Dorsolateral prefrontal cortex (tissue), 122 donors: ENCODE measurements at places on chromosomes 11 and 22.

- no peak for DNase-seq
These were observed 100.3 kb upstream of the PITPNB start for GRCh38 chr22:28019360-28019759.

DNA sequence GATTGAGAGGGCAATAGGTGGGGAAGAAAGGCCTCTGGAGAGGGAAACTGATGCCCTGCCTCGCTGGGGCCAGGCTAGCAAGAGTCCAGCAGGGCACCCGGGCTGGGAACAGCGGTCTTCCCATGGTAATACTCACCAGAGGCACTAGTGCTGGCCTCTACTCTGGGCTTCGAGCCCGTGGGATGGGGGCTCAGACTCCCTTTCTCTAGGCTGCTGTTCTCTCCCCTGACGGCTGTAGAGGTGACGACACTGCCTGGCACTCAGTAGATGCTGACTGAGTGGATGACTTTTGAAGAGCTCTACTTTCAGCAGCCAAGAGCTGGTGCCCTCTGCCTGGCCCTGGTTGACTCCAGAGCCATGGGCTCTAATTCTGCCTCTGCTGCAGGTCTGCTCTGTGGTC is 818 bp upstream of the C1QTNF4 start:
- no peak for DNase-seq

- DNase-seq = no peak
These were observed 87.8 kb upstream of the NNMT start for GRCh38 chr11:114208377-114208776.

DNA sequence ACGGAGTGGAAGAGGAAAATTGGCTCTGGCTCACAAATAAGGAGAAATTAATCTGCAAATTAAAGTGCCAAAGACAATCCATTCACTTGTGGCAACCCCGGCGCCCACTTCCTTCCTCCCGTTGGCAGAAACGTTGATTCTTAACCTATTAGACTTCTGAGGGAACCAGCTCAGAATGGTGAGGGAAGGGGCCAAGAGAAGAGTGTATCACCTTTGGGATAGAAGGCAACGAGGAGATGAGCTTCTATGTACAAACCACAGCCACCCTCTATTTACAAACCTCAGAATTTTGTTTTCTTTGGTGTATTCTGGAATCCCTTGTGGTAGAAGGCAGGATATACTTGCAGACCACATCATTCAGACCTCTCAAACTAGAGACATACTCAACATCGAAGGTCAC is 1.1 kb downstream of the MB start:
- no peak for DNase-seq

DNA sequence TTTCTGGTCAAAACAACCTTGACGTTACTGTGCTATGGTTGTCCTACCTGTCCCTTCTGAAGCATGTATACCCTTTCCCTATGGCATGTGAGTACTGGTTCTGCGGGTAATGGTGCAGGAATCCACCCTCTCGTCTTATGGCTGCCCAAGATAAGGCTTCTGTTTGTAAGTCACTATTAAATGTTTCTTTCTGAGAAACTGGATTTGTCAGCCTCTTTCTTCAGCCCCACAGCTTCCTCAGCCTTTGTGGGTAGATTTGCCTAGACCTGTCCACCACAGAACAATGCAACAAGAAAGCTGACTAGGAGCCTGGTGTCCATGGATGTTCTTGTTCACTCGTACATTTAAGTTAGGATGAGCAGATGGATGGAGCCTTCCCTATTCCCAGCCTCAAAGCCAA is 14.4 kb downstream of the MMP7 start:
- DNase-seq = no peak

GRCh38 chr22:49306632-49307480 is 520.8 kb downstream of the BRD1 start:
- peak; percentile 4 for DNase-seq

GRCh38 chr11:3378426-3379423 is at the start of gene ZNF195:
Gene ZNF195, minus strand, starts transcription at chr11:3379146. Its CDS starts 106 bp downstream, at chr11:3379040.
- peak; percentile 97 for DNase-seq

- DNase-seq = no peak
These were observed 10.4 kb downstream of the IL18BP start for GRCh38 chr11:72009156-72009555.

DNA sequence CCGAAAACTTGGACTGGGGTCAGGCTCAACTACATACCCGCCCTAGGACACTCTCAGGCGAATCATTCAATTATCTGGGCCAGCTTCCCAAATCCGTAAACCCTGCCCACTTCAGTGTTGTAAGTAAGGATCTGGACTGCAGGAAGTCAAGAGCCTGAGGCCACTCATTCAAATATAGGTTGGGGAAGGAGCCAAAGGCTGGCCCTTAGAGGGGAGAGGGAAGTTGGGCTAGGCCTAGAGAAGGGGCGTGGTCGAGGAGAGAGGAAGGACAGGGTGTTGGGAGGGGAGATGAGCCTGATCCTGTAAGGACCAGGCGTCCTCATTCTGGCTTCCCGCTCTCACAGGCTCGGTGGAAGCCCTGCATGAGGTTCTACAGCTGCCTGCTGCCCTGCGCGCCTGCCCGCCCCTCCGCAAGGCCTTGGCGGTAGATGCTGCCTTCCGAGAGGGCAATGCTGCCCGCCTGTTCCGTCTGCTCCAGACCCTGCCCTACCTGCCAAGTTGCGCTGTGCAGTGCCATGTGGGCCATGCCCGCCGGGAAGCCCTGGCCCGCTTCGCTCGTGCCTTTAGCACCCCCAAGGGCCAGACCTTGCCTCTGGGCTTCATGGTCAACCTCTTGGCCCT is 3.0 kb downstream of the SAC3D1 start:
- DNase-seq = no peak

- peak; percentile 50 for DNase-seq
These were observed 32.7 kb upstream of the TXNRD2 start for GRCh38 chr22:19974268-19974861.

- DNase-seq = no peak
These were observed 141.3 kb downstream of the GRIK4 start for GRCh38 chr11:120652705-120653335.

- no peak for DNase-seq
These were observed 2.1 kb upstream of the DGKZ start for GRCh38 chr11:46345131-46345597.

GRCh38 chr22:46861468-46862367 is 99.3 kb downstream of the TBC1D22A start:
- DNase-seq = no peak

DNA sequence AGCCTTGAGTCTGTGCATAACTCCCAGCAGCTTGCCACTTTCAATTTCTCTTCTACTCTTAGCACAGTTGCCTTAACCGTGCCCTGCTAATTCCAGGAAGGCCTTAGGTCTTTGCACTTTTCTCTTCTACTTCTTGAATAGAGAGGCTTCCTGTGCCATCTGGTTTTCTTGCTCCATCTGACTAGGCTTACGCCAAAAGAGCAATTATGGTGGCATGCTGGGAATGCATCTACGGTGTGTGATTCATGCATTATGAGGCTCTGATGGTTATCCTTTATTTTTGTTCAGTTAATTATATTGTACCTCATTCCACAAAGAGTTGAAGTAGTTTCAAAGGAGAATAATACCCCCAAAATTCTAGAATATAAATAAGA is 29.4 kb downstream of the SIK2 start:
- no peak for DNase-seq

DNA sequence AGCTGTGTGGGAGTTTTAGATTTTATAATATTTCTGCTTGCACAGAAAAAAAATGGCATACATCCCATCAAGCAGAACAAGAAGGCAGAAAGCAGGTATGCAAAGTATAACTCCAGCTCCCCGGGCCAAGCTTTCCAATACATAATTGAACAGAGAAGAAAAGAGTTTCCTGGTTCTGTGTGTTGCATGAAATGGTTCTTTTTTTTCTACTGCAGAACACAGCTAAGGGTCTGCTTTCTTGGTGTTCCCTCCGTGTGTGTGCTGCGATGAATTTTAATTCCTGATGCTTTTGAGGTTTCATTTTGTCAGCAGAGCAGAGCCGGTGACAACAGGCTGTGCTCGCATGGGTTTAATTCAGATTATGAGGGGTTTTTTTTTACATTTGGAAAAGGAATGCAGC is 70.7 kb upstream of the TTC12 start:
- no peak for DNase-seq

GRCh38 chr11:95426823-95427462 is 195.9 kb upstream of the SESN3 start:
- DNase-seq = no peak

GRCh38 chr11:14455648-14456430 is 43.8 kb downstream of the COPB1 start:
- no peak for DNase-seq

DNA sequence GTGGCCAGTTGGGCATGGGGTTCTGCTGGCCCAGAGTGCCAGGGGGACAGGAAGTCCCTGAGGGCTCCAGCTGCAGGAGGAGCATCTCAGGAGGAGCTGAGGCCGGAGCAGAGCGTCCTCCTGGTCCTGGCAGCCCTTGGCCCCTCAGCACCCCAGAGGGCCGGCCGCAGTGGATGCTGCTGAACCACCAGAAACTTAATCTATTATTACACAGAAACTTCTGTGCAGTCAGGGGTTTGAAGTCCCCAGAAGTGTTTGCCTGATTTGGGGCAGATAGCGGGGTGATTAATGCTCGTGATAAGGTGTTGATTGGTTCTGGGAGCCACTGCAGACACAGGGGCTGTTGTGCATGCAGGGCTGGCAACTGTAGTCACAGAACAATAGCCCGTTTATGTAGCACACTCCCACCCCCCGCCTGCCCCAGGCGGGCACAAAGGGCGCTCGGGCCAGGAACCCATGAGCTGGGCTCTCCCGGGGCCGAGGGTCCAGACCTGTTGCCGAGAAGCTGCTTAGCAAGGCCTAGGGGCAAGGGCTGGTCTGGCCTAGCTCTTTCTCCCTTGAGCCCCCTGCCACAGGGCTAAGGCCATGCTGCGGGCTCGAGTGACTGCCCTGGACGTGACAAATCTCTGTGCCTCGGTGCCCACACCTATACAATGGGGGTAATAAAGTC is 29.0 kb upstream of the KCNQ1OT1 start:
- peak; percentile 88 for DNase-seq

DNA sequence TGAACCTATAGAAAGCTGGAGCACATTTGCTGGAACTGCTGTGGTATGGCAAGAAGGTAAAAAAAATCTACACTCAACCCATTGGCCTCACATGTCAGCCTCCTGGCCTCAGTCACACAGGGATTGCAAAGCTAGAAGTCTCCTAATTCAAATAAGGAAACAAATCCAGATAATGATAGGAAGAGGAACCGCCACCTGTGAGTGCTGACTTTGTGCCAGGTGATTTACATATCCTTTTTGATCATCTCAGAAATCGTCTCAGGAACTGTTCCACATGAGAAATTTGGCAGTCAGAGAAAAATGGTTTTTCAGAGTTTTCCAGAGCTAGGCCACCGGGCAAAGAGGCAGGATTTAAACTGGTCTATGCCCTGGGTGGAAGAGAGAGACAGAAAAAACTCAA is 986 bp downstream of the NLRP10 start:
- DNase-seq = no peak

- no peak for DNase-seq
These were observed 125.0 kb downstream of the RASSF10 start for GRCh38 chr11:13134066-13134465.

DNA sequence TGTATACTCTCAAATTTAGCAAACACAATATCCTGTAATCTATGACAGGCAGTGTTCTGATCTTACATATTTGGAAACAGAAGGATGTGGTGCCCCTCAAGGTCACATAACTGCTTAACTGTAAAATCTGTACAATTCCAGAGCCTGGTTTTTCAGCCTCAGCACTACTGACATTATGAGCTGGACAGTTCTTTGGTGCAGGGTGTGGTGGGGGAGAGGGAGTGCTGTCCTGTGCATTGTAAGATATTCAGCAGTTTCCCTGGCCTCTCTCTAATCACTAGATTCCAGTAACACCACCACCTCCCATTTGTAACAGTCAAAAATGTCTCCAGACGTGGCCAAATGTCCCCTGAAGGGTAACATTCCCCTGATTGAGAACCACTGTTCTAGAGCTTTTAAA is 1.8 kb upstream of the OR5B21 start:
- DNase-seq = no peak

GRCh38 chr22:37659066-37659896 is 758 bp downstream of the PDXP start:
- no peak for DNase-seq

DNA sequence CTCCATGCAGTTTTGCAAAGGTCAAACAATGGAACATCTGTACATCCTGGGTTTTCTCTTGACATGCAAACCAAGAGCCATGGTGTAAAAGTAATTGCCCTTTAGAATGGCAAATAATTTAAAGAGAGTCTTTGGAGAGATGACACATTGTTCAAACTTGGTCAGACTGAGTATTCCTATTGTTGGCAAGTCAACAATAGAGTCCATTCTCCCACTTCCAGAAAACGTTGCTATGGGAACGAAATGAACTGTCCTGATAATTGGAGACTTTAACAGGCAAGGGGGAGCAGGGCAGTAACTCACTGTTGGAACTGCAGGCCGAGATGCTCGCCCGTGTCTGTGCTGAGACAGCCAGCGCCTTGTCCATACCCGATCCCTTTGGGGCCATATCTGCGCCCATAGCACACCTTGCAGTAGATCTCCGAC is 13.9 kb downstream of the CSRP3 start:
- DNase-seq = no peak

DNA sequence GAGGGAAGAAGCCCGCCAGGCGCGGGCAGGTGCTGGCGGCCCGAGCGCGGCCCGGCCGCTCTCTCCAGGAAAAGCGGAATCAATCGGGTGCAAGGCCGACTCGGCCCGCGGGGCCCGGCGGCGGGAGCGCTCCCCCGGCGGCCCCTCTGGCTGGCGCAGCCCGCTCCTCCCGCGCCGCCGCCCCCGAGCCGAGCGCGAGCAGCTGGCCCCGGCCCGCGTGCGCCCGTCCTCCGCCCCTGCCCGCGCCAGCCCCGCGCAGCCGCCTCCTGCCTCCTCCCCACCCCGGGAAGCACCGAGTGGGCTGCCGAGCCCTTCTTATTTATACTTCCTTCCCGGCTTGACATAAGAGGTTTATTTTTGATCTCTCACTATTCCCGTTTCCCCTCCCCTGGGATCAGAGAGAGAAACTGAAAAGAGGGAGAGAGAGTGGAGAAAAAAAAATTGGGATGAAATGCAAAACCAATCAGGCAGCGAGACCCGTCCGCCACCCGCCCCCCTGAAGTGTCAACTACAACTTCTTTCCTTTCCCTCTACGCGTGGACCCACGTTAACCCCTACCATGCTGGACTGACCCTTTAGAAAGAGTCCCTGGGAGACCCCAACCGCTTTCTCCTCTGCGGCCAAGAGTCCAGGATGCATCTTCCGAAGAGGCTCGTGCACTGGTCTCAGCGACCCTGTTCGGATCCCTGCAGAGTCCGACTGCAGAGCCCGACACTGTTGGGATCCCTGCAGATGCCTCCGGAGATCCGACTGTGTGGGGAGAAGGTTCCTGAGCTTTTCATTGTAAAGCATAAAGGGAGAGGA is at the start of gene ADAMTS8:
ADAMTS8 (minus strand) TSS at position 294 of the 804 bp plus-strand sequence. CDS start 323 bp downstream, outside the sequence.
- DNase-seq = no peak

GRCh38 chr22:20156611-20157429 is 6.0 kb upstream of the CCDC188 start:
- peak; percentile 86 for DNase-seq
